M059J (cell line): ENCODE measurements at places on chromosomes 6 and 20. TPM values are rescaled to one million over a fixed set of nuclear protein-coding genes. Genes with fewer than 3 reads are reported as not detected.

- DNase-seq = peak; percentile 71
Observed at GRCh38 chr6:67433124-67433523, 1202.0 kb upstream of the ADGRB3 start.

DNA sequence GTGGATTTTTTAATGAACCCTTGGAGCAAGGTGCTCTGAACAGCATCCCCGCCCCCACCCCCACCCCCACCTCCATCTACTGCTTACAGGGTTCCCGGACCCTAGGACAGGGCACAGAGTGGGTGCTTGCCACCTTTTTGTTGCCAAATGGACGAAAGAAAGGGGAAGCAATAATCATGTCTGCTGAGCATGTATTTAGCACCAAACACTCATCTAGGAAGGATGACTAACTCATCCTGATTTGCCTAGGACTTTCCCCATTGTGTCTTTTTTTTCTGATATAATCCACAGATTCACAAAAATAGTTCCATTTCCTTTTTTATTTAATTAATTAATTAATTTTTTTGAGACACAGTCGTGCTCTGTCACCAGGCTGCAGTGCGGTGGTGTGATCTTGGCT is 1.2 kb upstream of the PLTP start:
- no peak for DNase-seq

BHLHE23 gene
- total RNA-seq = not detected in 2 replicates

DNA sequence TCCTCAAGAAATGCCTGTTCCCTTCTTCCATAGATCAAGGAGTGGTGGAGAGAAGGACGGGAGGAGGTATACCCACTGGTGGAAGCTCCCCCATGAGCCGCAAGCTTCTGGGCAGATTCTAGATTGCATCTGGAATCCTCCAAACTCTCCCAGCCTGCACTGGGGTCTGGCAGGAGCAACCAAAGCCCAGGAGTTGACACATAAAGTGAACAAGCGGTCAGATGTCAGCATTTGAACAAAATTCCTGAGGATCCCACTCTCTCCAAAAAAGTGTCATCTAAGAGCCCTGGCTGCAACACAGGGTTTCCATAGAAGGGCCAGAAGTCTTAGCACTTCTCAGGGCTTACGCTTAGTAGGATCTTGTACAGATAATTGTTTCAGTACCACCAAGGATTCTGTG is 88.2 kb downstream of the KCNB1 start:
- DNase-seq = peak; percentile 45

DNA sequence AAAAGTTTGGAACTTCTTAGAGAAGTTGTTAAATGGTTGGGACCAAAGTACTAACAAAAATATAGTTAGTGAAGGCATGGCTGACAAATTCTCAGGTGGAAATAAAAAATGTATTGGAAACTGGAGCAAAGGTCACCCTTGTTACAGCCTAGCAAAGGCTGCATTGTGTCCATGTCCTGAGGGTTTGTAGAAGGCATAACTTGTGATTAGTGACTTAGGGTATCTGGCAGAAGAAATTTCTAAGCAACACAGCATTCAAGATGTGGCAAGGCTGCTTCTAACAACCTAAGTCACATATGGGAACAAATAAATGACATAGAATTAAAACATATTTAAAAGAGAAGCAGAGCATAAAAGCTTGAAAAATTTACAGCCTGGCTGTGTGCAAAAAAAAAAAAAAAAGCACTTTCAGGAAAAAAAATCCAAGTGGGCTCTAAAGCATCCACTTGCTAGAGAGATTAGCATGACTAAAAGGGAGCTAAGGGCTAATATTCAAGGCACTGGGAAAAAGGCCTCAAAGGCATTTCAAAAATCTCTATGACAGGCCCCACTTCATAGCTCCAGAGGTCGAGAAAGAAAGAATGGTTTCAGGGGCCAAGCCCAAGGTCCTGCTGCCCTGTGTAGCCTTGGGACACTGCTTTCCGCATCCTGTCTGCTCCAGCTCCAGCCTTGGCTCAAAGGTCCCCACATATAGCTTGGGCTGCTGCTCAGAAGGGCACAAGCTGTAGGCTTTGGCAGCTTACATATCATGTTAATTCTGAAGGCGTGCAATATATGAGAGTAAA is 453.2 kb upstream of the PTCHD4 start:
- DNase-seq = no peak

TINAG gene
- not detected in 2 replicates for total RNA-seq
